Hypothalamus (tissue), 51 donors: ENCODE measurements at places on chromosomes 2 and 18.

DNA sequence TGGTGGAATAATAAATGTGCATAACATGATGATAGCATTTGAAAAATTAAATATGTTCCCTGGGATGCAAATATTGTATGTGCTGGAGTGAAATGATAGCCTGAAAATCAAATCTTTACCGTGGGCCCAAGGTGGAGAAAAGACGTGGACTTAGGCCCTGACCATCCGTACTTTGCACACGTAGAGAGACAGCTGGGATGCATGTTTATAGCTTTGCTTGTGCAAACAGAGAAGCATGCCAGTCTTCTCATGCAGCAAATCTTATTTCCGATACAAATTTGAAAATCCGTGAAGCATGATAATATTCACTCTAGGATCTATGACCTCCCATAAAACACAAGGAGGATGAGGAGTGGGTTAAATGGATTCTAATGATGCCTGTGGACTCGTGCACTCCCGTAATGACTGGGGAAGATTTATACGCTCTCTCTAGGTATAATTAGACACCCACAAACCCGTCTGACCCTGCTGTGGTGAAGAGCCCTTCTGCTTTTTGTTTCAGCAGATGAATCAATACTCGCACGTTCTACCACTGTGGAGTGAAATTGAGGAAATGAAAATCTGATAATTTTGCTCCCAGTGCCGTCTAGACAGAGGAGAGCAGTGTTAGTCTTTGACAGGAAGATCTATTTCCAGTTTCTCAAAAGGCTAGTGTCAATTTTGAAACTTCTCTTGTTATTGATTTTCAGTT lies 810.3 kb upstream of the SALL3 start:
- no peak for DNase-seq

DNA sequence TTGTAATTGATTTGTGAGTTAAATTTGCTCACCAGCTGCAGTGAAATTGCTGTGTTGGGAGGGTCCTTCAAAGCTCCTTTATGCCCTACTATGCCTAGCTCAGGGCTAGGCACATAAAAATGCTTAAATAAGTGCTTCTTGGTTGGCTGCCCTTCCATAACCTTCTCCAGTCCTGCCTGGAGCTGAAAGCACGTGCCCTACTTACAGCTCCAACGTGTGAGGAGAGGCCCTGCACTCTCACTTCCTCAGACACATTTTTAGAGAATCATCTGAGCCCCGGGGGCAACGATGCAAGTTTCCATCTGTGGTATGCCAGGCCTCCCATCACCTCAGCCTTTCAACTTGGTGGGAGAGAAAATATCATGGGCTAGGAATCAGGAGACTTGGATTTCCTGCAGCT lies 202.7 kb downstream of the BCL11A start:
- DNase-seq, result no peak

DNA sequence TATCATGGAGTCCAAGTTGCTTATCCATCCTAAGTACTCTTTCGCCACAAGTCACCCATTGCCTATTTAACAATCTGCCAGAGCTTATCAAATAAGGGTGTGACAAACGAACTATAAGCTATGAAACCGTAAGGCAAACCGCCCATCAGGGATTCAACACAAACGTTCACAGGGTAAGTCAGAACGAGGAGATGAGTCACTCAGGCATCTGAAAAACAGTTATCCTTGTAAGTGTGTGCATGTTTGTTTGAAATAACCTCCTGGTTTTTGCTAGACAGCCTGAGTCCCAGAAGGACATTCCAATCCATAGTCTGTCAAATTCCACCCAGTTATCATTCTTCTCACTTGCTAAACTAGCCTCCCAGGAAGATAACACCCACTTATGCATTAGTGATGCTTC lies 299.1 kb downstream of the PAX3 start:
- no peak for DNase-seq

DNA sequence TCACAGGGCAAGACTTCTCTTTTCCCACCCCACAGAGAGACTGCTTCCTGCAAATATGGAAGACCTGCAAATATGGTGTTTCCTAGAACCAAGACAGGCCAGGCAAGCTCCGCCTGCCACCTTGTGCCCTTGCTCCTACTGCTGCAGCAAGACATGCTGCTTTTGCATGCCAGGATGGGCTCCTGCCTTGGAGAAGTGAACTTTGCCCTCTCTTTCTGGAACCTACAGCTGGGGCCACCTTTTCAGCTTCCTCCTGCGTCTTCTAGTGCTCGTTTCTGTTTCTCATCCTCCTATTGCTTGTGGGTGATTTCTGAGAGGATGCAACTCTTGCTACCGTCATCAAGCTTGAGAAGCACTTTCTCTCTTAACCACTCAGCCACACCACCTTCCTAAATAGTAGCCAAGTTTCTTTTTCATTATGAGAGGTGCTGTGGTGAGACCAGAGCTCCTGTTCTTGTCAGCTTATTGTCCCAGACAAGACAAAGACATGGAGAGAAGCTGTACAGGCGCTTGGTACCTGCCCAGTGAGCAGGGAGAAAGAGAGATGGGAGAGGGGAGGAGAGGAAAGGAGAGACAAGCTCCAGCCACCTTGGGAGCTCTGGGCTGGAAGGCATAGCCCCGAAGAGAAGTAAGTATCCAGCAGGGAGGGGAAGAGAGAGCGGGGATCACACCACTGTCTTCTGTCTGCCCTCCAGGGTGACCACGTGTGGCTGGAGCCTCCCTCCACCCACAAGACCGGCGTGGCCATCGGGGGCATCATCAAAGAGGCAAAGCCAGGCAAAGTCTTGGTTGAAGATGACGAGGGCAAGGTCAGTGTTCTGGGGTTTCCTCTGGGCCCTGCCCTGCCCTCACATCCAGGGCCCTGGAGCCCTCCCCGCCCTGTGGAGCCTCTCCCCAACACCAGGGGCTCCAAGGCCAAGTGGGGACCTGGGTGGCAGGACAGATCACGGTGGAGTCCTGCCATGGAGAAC lies 28.3 kb downstream of the MYO7B start:
- DNase-seq, result no peak

- no peak for DNase-seq
Measured at GRCh38 chr2:197460649-197461048, 7.3 kb downstream of the COQ10B start.

DNA sequence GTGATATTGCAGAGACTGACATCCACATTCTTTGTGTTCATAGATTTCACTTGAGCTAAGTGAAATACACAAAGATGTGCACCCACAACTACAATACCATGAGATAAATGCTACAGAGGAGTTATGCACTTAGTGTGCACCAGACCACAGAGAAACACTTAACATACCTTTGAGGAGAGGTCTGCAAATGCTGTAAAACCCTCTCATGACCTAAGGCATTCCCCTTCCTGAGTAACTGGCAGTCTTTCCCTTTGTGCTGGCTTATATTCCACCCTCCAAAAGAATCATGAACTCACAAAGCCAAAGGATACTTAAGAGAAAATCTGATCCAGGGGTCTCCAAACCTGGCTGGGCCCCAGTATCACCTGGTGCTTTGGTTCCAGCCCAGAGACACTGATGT lies 16.2 kb downstream of the NXPH2 start:
- DNase-seq, result no peak

DNA sequence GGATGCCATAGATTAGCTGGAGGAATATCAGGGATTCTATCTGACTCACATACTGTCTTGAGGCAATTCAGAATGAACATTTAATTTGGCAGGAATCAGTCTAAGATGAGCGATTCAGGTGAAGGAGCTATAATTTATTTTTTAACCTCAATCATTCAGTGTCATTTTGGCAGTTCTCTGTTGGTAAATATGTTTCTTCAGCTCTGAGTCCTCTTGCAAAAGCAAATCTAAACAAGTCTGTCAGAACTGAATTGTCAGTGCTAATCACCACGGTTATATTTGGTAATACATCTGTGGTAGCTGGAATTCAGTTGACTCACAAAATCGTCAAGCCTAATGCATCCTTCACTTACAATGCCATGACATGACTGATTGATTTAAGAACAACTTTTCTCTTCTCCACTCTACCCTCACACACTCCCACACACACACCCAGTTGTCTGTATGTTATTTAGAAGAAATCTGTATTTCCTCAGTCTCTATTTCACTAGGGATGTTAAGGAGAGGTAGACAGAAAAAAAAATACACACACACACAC lies 516.6 kb upstream of the NXPH2 start:
- no peak for DNase-seq

DNA sequence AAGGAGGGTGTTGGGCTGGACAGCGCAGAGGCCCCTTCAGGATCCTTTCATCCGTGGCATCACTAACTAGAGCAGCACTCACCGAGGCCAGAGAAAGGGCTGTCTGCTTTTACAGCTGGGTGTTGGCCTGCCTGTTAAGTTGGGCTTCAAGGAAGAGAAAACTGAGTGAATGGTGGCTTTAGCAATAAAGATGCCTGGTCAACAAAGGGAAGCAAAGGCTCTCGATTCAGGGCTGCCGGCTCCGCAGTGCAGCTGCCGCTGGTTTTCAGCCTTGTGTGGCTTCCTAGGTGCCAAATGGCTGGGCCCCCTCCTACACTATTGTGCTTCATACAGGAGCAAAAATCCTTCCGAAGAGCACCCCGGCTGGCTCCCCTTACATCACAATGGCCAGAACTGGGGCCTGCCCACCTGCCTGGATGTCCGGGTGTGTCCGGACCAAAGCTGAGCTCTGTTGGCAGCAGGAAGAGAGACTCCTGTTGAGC lies 61.0 kb upstream of the GPR45 start:
- DNase-seq, result no peak

DNA sequence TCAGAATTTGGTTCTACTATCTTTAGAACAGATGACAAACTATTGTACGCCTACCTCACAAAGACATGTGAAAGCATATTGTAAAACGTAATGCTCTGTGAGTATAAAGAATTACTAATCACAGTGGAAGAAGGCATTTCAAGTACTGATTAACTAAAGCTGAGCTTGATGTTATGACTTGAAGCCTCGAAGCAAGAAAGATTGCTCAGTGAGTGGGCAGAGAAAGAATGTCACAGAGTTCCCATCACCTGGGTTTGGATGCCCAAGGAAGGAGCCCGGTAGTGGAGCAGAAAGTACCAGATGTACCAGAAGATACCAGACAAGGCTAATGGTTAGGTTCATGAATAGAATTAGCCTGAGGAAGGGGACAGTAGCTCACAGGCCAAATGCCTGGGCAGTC lies 39.5 kb upstream of the FAM110C start:
- no peak for DNase-seq

DNA sequence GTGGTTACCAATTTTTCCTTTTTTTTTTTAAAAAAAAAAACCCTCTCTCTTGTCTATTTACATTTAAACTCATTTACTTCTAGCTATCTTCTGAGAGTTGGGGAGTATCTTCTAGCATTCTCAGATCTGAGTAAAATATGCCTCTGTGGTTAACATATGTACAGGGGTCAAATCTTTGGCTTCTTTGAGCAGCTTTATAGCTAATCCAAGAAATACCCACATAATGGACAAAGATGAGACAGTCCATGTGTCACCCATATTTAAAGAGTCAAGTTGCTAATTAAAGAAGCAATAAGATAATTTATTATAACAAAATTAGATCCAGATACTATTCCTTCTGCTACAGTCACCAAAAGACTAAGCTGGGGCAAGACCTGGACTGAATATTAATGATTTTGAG lies 139.0 kb upstream of the HNRNPA3 start:
- no peak for DNase-seq

- DNase-seq, result no peak
Measured at GRCh38 chr2:34979148-34979547, 1376.4 kb upstream of the CRIM1 start.

GRCh38 chr18:1018181-1018681 lies 113.6 kb downstream of the ADCYAP1 start:
- no peak for DNase-seq
